ENCODE measurements at places on chromosomes 13 and 19.

GRCh38 chr19:36750066-36750691 is 22.4 kb downstream of the ZNF850 start:
- no peak overlapping the region for H3K27ac ChIP-seq
- H3K4me1 ChIP-seq, result no peaks in the 10 kb centered on the region
- H3K4me3 ChIP-seq, result no peak overlapping the region
- H3K27me3 ChIP-seq, result no peaks in the 10 kb centered on the region
- H3K36me3 ChIP-seq, result peaks cover 2% of the 10 kb centered on the region
- DNase-seq, result no peak

DNA sequence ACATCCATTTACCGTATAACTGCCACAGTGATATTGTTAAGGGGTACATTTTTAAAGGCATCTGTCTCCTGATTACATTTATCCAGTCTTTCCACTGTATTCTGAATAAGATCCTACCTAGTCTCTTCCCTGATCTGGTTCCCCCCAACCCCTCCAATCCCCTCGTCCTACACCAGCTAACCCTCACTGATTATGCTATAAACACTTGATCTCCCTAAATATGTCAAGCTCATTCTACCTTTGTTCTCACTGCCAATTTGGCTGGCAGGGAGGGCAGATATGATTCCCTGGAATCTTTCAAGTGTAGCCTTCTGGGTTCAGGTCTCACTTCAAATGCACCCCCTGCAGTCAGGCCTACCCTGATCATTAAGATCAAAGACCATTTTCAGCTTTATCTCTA is 1379.8 kb upstream of the MIR17HG start:
- H3K27ac ChIP-seq, result no peak overlapping the region
- no peaks in the 10 kb centered on the region for H3K27me3 ChIP-seq
- H3K4me1 ChIP-seq, result no peaks in the 10 kb centered on the region
- DNase-seq, result no peak
- H3K36me3 ChIP-seq, result no peaks in the 10 kb centered on the region

DNA sequence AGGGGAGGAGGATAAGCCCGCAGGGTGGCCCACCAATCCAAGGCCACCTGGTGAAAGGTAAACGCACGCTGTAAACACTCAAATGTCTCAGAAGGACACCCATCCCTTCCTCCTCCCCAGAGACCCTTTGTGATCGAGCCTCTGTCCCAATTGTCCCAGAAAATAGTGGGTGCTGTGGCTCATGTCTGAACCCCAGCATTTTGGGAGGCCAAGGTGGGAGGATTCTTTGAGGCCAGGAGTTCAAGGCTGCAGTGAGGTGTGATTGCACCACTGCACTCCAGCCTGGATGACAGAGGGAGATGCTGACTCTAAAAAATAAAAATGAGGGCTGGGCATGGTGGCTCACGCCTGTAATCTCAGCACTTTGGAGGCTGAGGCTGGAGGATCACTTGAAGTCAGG is 3.1 kb upstream of the ABHD17A start:
- no peak overlapping the region for H3K27ac ChIP-seq
- H3K36me3 ChIP-seq, result no peaks in the 10 kb centered on the region
- no peaks in the 10 kb centered on the region for H3K27me3 ChIP-seq
- DNase-seq, result no peak
- peaks cover 18% of the 10 kb centered on the region for H3K4me1 ChIP-seq

DNA sequence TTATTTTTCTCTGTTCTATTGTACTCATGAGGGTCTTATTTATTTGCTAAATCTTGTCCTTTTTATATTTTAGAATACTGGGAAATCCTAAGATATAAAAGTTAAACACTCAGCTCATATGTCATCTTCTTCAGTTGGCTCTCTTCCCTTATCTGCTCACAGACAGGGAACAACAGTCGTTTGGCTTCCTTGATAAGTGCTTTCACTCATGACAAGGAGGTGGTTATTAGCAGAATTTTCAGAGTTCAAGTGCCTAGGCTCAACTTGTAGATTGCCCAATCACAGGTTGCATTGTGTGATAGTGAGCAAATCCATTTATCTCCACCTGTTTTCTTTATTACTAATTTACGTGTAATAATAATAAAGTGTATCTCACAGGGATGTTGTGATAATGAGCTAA is 620.3 kb upstream of the PCDH20 start:
- H3K36me3 ChIP-seq, result no peaks in the 10 kb centered on the region
- no peak for DNase-seq
- no peaks in the 10 kb centered on the region for H3K4me1 ChIP-seq
- H3K27me3 ChIP-seq, result no peaks in the 10 kb centered on the region

DNA sequence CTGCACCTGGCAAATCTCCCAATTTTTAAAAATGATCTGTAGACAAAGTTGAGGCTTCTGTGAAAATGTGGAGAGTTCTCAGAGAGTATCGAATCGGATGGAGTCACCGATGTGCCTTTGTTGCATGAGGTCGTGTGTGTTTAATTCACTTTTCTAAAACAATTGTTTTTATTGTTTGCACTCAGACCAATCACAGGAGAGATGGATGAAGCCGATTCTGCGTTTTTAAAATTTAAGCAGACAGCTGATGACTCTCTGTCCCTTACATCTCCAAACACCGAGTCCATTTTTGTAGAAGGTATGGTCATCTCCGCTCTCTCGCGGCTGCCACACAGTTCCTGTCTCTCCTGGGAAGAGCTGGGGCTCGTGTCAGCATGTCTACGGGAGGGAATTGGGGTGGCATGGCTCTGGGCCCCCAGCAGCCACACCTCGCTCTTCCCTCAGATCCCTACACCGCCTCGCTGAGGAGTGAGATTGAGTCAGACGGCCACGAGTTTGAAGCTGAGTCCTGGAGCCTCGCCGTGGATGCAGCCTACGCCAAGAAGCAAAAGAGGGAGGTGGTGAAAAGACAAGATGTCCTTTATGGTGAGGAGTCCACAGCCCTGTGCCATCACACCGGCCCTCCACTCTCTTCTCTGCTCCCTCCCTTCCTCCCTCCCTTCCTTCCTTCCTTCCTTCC is 47.2 kb downstream of the PEX11G start:
- H3K36me3 ChIP-seq, result no peaks in the 10 kb centered on the region
- H3K4me3 ChIP-seq, result no peak overlapping the region
- no peaks in the 10 kb centered on the region for H3K27me3 ChIP-seq
- no peaks in the 10 kb centered on the region for H3K4me1 ChIP-seq

DNA sequence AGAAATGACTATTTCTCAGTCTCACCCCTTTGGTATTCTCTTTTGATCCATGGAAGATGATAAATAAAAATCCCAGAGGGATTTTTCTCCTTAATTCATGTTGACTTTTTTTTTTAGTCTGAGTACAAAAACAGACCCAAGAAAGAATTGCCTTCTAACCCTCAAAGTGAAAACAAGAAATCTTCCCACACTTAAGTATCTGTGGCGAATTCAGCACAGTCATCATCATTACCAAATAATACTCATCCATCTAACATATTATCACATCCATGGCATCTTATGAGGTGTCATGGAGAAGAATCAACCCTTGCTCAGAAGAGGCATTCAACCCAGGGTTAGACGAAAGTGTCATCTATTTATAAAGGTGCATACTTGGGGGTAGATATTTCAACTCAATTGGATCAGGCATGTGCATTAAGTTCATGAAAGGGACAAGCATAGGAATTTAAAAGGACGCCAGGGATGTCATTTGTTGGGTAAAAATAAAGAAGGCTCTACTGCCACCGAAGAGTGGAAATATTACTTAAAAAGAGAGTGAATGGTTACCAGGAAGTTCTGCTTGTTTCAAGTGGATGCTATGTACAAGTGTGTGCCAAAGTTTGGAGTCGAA is 101.9 kb downstream of the FLT1 start:
- no peak overlapping the region for H3K27ac ChIP-seq
- H3K36me3 ChIP-seq, result no peaks in the 10 kb centered on the region
- no peaks in the 10 kb centered on the region for H3K4me1 ChIP-seq

GRCh38 chr13:102401265-102401664 is 583 bp downstream of the FGF14 start:
- peaks cover 2% of the 10 kb centered on the region for H3K4me1 ChIP-seq
- DNase-seq, result no peak
- H3K27me3 ChIP-seq, result no peaks in the 10 kb centered on the region
- H3K4me3 ChIP-seq, result peak overlapping the region; percentile 38

GRCh38 chr13:51603716-51604115 is 19.5 kb downstream of the WDFY2 start:
- H3K36me3 ChIP-seq, result no peaks in the 10 kb centered on the region
- H3K27me3 ChIP-seq, result no peaks in the 10 kb centered on the region
- H3K4me1 ChIP-seq, result peaks cover 3% of the 10 kb centered on the region
- DNase-seq, result no peak

GRCh38 chr13:29547153-29547552 is 48.3 kb downstream of the SLC7A1 start:
- H3K27me3 ChIP-seq, result no peaks in the 10 kb centered on the region
- no peak overlapping the region for H3K27ac ChIP-seq
- H3K4me1 ChIP-seq, result peaks cover 4% of the 10 kb centered on the region

DNA sequence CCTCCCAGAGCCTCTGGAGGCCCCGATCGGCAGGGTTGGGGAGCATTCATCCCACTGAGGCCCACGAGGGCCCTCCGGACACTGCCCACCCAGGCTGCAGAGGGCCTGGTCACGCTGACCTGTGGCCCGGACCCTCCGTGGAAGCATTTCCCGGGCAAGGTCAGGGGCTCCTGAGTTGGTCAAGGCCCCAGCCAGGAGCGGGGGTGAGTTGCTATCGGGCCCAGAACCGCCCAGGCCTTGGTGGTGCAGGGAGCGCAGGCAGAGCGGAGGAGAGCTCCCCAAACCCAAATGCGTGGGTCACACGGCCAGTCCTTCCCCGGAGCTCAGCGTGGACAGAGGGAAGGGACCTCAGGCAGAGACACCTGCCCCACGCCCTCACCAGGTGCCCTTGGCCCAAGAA is 25.7 kb downstream of the GPX4 start:
- no peak for DNase-seq
- H3K4me3 ChIP-seq, result no peak overlapping the region
- H3K4me1 ChIP-seq, result peaks cover 22% of the 10 kb centered on the region
- H3K36me3 ChIP-seq, result no peaks in the 10 kb centered on the region
- H3K27me3 ChIP-seq, result no peaks in the 10 kb centered on the region

GRCh38 chr19:12075538-12076139 is 11.1 kb downstream of the ZNF844 start:
- H3K36me3 ChIP-seq, result peaks cover 11% of the 10 kb centered on the region
- no peaks in the 10 kb centered on the region for H3K4me1 ChIP-seq
- no peak overlapping the region for H3K27ac ChIP-seq
- DNase-seq, result no peak

GRCh38 chr19:29086646-29087045 is 126.3 kb downstream of the UQCRFS1 start:
- H3K27ac ChIP-seq, result no peak overlapping the region
- no peaks in the 10 kb centered on the region for H3K4me1 ChIP-seq
- no peaks in the 10 kb centered on the region for H3K36me3 ChIP-seq
- no peaks in the 10 kb centered on the region for H3K27me3 ChIP-seq
- H3K4me3 ChIP-seq, result no peak overlapping the region

GRCh38 chr13:20053016-20053415 is 94.5 kb downstream of the ZMYM2 start:
- H3K36me3 ChIP-seq, result no peaks in the 10 kb centered on the region
- no peak overlapping the region for H3K4me3 ChIP-seq
- no peaks in the 10 kb centered on the region for H3K4me1 ChIP-seq
- H3K27ac ChIP-seq, result no peak overlapping the region
- H3K27me3 ChIP-seq, result no peaks in the 10 kb centered on the region
- no peak for DNase-seq

DNA sequence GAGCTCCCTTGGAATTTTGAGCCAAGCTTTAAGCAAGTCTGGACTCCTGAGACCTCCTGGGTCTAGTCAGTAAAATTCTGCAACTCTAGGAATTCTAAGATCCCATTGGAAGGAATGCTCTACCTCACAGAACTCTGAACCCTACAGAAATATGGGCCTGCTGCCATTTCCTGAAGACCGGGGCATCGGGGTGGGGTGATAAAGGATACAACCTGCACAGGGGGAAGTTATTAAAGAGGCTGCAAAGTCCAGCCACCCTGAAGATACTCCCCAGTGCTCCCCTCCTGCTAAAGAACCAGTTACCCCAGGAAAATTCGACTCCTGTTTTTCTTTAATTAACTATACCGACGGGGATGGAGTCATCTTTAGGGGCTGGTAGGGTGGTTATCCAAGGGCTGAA is 2.4 kb upstream of the PPP1R37 start:
- no peak for DNase-seq
- no peak overlapping the region for H3K27ac ChIP-seq
- no peaks in the 10 kb centered on the region for H3K27me3 ChIP-seq
- H3K4me1 ChIP-seq, result peaks cover 15% of the 10 kb centered on the region
- H3K36me3 ChIP-seq, result no peaks in the 10 kb centered on the region

DNA sequence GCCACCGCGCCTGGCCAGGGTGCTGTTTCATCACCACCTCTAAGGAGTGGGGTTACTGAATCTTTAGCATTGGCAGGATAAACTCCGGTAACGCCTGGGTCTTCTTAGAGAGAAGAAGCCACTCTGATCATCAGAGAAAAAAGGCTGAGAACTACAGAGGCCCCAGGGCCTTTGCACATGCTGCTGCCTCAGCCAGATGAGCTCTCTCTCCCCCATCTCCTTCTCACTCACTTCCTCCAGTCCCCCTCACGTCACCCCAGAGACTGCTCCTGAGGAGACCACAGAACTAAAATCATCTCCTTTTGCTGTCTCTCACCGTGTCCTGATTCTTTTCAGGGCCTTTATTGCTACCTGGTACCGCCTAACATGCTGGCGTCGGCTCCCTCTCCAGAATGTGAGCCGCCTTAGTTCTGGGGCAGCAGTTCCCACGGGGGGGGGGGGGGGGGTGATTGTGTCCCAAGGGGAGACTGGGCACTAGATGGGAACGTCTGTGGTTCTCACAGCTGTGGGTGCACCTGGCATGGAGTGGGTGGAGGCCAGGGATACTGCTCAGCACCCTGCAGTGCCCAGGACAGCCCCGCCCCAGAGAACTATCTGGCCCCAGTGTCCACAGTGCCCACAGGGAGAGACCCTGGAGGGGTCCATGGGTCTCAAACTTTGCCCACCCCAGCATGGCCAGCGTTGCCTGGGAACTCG is 5.1 kb upstream of the DIRAS1 start:
- H3K36me3 ChIP-seq, result no peaks in the 10 kb centered on the region
- no peak overlapping the region for H3K4me3 ChIP-seq
- peaks cover 11% of the 10 kb centered on the region for H3K4me1 ChIP-seq
- DNase-seq, result no peak
- H3K27me3 ChIP-seq, result no peaks in the 10 kb centered on the region

- no peak overlapping the region for H3K27ac ChIP-seq
- H3K36me3 ChIP-seq, result no peaks in the 10 kb centered on the region
- no peak overlapping the region for H3K4me3 ChIP-seq
- H3K27me3 ChIP-seq, result no peaks in the 10 kb centered on the region
Observed at GRCh38 chr13:37701306-37701705, 102.7 kb upstream of the POSTN start.

DNA sequence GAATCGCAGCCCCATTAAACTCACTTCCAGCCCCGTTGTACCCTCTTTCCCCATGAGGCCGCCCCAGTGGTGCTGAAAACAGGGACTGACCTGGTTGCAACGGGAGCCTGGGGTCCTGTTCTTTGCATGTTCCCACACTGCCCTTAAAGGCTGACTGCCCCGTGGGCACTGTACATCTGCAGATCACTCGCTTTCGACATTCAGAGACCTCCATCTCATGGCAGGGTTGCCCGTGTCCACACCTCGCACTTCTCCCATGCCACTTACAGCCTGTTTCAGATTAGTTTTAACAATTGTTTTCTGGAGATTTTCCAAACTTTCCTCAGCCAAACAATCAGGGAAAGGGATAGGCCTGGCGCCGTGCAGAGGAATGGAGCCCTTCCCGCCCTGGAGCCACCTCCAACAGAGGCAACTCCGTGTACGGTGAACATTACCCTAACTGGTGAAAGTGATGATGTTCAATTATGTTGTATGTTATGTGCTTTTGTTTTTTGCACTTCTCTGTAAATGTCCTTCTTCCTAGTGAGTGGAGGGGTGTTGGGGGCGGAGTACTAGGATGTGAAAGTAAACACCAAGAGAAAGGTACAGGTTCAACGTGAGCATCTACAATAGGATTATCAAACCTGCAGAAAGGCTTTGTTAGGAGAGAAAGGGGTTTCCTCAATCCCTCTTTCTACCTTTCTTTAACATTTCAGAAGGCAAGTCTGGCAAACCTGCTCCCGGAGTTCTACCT is 262.8 kb downstream of the FOXO1 start:
- no peak for DNase-seq
- no peaks in the 10 kb centered on the region for H3K36me3 ChIP-seq
- no peak overlapping the region for H3K4me3 ChIP-seq
- no peaks in the 10 kb centered on the region for H3K27me3 ChIP-seq
